ENCODE measurements at places on chromosomes 7 and 10. TPM values are rescaled to one million over a fixed set of nuclear protein-coding genes. Genes with fewer than 3 reads are reported as not detected.

The DPP6 gene
- total RNA-seq, result not detected

The BCL7B gene
- 43.2 TPM for total RNA-seq

The TSPAN33 gene
- total RNA-seq, result 6.5 TPM

The FEZF1 gene
- total RNA-seq, result not detected

The CCDC172 gene
- not detected for total RNA-seq

The ASZ1 gene
- not detected for total RNA-seq

The ELN gene
- total RNA-seq, result not detected

The ODAD2 gene
- total RNA-seq, result 0.23 TPM

The MSMB gene
- not detected for total RNA-seq

The AQP1 gene
- total RNA-seq, result 0.16 TPM

The IKZF1 gene
- total RNA-seq, result 260 TPM

The HKDC1 gene
- total RNA-seq, result 0.30 TPM

The CYP26A1 gene
- total RNA-seq, result not detected

- no peaks in the 10 kb centered on the region for H3K27me3 ChIP-seq
- H3K4me3 ChIP-seq, result no peak overlapping the region
- H3K36me3 ChIP-seq, result no peaks in the 10 kb centered on the region
Observed at GRCh38 chr7:85622059-85622458, 435.2 kb upstream of the SEMA3D start.

GRCh38 chr10:79982362-79982800 is 33.5 kb upstream of the SFTPD start:
- H3K4me3 ChIP-seq, result no peak overlapping the region
- peaks cover 24% of the 10 kb centered on the region for H3K4me1 ChIP-seq
- H3K27me3 ChIP-seq, result peaks cover 54% of the 10 kb centered on the region
- no peaks in the 10 kb centered on the region for H3K36me3 ChIP-seq

- no peaks in the 10 kb centered on the region for H3K4me1 ChIP-seq
- H3K27me3 ChIP-seq, result no peaks in the 10 kb centered on the region
- H3K36me3 ChIP-seq, result no peaks in the 10 kb centered on the region
- H3K27ac ChIP-seq, result no peak overlapping the region
- H3K4me3 ChIP-seq, result no peak overlapping the region
- no peak for DNase-seq
Observed at GRCh38 chr7:1553512-1554210, 2.3 kb downstream of the TMEM184A start.

- no peaks in the 10 kb centered on the region for H3K36me3 ChIP-seq
- no peak overlapping the region for H3K27ac ChIP-seq
- no peak for DNase-seq
- H3K4me1 ChIP-seq, result no peaks in the 10 kb centered on the region
- H3K4me3 ChIP-seq, result no peak overlapping the region
Observed at GRCh38 chr10:36254199-36254598, 612.1 kb upstream of the FZD8 start.

GRCh38 chr7:132872034-132872433 is 209.9 kb downstream of the CHCHD3 start:
- peaks cover 12% of the 10 kb centered on the region for H3K4me1 ChIP-seq
- H3K4me3 ChIP-seq, result no peak overlapping the region
- H3K27ac ChIP-seq, result no peak overlapping the region
- H3K27me3 ChIP-seq, result no peaks in the 10 kb centered on the region
- H3K36me3 ChIP-seq, result peaks cover 13% of the 10 kb centered on the region
- DNase-seq, result no peak

- H3K27me3 ChIP-seq, result no peaks in the 10 kb centered on the region
- H3K4me3 ChIP-seq, result no peak overlapping the region
- peaks cover 17% of the 10 kb centered on the region for H3K36me3 ChIP-seq
- DNase-seq, result peak; percentile 90
- H3K27ac ChIP-seq, result no peak overlapping the region
Observed at GRCh38 chr7:42940985-42941847, 9.0 kb downstream of the MRPL32 start.

GRCh38 chr7:30646154-30646553 is 36.1 kb downstream of the CRHR2 start:
- H3K36me3 ChIP-seq, result peaks cover 19% of the 10 kb centered on the region
- DNase-seq, result no peak

- no peaks in the 10 kb centered on the region for H3K4me1 ChIP-seq
- no peak overlapping the region for H3K27ac ChIP-seq
- peaks cover 7% of the 10 kb centered on the region for H3K27me3 ChIP-seq
- H3K36me3 ChIP-seq, result no peaks in the 10 kb centered on the region
Observed at GRCh38 chr7:39526666-39527065, 39.5 kb upstream of the YAE1 start.

DNA sequence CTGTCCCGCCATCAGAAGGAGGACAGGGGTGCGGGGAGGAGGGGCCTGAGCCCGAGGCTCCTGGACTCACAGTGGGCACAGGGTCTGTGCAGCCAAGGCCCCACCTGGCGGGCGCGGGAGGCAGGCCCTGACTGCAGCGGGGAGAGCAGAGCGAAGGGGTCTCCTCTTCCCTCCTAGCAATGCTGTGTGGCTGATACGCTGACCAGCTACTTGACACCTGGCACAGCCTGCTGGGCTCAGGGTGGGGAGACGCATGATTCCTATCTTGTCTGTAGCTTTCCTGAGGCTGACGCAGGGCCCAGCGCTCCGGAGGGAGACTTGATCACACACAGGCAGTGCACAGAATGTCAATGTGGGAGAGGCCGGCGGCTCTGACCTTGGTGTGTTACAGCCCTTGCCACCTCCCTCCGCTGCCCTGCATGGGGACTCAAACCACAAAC is 174.9 kb downstream of the ELFN1 start:
- H3K27me3 ChIP-seq, result no peaks in the 10 kb centered on the region

DNA sequence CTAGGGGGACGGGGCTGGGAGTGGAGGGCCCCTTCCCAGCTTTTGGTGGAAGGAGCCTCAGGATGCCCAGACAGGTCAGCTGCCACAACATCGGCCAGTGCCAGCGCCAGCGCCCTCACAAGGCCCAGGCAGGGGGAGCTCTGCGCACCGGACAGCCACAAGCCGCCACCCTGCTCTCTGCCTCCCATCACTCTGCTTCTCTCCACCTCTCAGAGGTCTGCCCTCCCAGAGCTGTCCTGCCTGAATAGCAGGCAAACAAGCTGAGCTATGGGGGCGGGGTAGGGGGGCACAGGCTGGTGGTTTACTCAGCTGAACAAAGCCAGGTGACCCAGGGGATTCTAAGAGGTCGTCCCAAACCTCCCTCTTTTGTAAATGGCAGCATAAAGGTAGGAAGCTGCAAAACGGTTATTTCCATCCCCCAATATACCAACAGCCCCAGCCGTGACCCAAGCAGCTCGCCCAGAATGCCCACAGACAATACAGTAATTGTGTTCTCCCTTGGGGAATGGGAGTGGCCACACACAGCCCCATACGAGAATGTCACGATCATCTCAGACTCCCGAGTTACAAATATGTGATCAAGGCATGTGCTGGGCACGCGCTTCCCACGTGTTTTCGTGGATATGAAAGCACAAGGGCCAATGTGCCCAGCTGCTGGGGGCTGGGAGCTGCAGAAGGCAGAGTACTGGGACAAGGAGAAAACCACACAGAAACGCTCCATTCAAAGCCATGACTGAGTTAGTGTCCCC is 19.7 kb downstream of the FAM53B start:
- DNase-seq, result no peak
- H3K4me1 ChIP-seq, result peaks cover 88% of the 10 kb centered on the region
- no peak overlapping the region for H3K4me3 ChIP-seq
- H3K36me3 ChIP-seq, result peaks cover 9% of the 10 kb centered on the region

GRCh38 chr10:100788002-100788903 is 42.9 kb downstream of the PAX2 start:
- H3K27me3 ChIP-seq, result peaks cover 26% of the 10 kb centered on the region
- no peak for DNase-seq
- H3K27ac ChIP-seq, result no peak overlapping the region
- no peaks in the 10 kb centered on the region for H3K36me3 ChIP-seq
- no peaks in the 10 kb centered on the region for H3K4me1 ChIP-seq
- H3K4me3 ChIP-seq, result no peak overlapping the region

DNA sequence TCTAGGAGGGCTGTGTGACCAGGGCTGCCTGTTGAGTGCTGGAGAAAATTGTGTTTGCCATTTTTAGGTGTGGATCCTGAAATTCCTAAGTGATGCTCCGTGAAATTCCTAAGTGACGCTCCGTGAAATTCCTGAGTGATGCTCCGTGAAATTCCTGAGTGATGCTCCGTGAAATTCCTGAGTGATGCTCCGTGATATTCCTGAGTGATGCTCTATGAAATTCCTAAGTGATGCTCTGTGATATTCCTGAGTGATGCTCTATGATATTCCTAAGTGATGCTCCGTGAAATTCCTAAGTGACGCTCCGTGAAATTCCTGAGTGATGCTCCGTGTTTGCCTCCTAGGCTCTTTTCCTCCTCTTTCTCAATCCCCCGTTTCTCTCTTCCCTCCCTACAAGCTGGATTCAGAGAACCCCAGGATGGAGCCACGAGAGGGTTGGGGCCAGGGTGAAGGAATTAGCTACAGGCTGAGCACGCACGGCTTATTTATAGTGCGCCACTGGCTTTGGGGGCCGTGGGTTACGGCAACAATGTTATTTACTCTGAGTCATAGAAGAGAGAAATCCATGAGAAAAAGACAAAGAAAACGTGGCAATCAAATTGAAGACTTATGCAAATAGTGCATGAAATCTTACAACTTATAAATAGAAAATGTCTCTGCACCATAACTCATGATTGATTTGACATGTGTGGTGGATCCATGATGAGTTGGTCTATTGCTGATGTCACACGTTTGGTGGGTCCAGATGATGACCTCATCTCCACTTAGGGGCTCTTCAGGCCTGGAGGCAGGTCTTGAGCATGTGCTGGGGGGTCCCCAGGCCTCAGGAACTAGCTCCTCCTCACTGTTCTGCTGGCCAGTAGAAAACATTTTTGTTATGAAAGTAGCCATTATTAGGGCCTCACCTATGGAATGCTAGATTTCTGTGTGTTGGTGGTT is 224.6 kb downstream of the WDR37 start:
- H3K36me3 ChIP-seq, result no peaks in the 10 kb centered on the region
- DNase-seq, result no peak
- no peak overlapping the region for H3K27ac ChIP-seq
- no peaks in the 10 kb centered on the region for H3K4me1 ChIP-seq

GRCh38 chr10:22534849-22535604 is 179.4 kb downstream of the PIP4K2A start:
- no peaks in the 10 kb centered on the region for H3K27me3 ChIP-seq
- H3K36me3 ChIP-seq, result peaks cover 55% of the 10 kb centered on the region
- no peak for DNase-seq
- no peak overlapping the region for H3K27ac ChIP-seq
- H3K4me1 ChIP-seq, result no peaks in the 10 kb centered on the region

- peaks cover 22% of the 10 kb centered on the region for H3K36me3 ChIP-seq
- DNase-seq, result peak; percentile 89
- H3K4me1 ChIP-seq, result peaks cover 12% of the 10 kb centered on the region
- H3K4me3 ChIP-seq, result peak overlapping the region; percentile 80
Observed at GRCh38 chr10:130301021-130301892, 165.1 kb downstream of the GLRX3 start.

GRCh38 chr7:140435252-140435895 is 31.5 kb downstream of the RAB19 start:
- H3K36me3 ChIP-seq, result no peaks in the 10 kb centered on the region
- H3K4me1 ChIP-seq, result peaks cover 8% of the 10 kb centered on the region
- no peak for DNase-seq
- no peak overlapping the region for H3K27ac ChIP-seq
- peaks cover 2% of the 10 kb centered on the region for H3K27me3 ChIP-seq
- no peak overlapping the region for H3K4me3 ChIP-seq

- no peak for DNase-seq
- H3K4me3 ChIP-seq, result no peak overlapping the region
- no peaks in the 10 kb centered on the region for H3K36me3 ChIP-seq
- no peak overlapping the region for H3K27ac ChIP-seq
- peaks cover 42% of the 10 kb centered on the region for H3K27me3 ChIP-seq
Observed at GRCh38 chr7:155444746-155445145, 13.2 kb upstream of the EN2 start.

DNA sequence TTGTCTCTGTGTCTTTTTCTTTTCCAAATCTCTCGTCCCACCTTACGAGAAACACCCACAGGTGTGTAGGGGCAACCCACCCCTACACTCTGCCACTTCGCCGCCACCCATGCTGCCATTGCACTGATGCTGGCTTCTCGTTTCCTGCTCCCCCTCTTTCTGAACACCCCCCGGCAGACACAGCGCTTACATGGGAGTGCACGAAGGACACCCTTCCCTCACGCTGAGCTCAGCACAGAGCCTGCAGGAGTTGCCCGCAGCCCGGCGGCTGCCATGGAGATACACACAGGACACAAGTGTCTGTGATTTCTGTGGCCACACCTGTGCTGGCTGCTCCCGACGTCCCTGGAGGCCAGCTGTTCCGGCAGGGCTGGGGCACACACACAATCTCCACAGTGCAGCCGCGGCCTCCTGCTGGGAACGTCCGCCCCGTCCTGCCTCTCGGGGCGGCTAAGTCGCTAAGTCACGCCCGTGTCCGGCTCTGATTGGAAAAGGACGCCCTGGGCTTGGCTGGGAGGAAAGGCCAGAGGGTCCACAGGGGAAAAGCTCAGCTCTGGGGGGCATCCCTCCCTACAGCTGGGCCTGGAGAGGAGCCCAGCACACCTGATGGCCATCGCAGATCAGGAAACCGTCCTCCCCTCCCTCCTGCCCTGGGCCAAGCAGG is 349.8 kb downstream of the PTPRN2 start:
- DNase-seq, result no peak
- H3K27ac ChIP-seq, result no peak overlapping the region
- no peaks in the 10 kb centered on the region for H3K4me1 ChIP-seq
- no peak overlapping the region for H3K4me3 ChIP-seq
- H3K27me3 ChIP-seq, result peaks cover 3% of the 10 kb centered on the region
- H3K36me3 ChIP-seq, result no peaks in the 10 kb centered on the region

DNA sequence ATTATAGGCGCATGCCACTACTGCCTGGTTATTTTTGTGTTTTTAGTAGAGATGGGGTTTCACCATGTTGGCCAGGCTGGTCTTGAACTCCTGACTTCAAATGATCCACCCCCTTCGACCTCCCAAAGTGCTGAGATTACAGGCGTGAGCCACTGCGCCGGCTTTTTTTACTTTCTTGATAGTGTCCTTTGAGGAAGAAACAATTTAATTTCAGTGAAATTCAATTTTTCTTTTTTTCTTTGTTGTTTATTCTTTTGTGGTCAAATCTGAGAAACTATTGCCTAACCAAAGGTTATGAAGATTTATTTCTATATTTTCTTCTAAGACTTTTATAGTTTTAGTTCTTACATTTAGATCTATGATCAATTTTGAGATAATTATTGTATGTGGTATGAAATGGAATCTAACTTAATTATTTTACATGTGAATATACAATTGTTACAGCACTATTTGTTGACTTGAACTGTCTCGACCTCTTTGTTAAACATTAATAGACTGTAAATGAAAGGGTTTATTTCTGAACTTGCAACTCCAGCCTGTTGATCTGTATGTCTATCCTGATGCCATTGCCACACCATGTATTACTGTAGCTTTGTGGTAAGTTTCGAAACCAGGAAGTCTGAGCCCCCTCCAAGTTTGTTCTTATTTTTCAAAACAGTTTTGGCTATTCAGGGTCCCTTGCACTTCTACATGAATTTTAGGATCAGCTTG is 19.8 kb upstream of the RASSF4 start:
- H3K27ac ChIP-seq, result no peak overlapping the region
- H3K36me3 ChIP-seq, result no peaks in the 10 kb centered on the region
- peaks cover 5% of the 10 kb centered on the region for H3K4me1 ChIP-seq
- no peak overlapping the region for H3K4me3 ChIP-seq

GRCh38 chr7:112990624-112991023 is 96.0 kb downstream of the GPR85 start:
- no peak overlapping the region for H3K4me3 ChIP-seq
- H3K27ac ChIP-seq, result no peak overlapping the region
- peaks cover 24% of the 10 kb centered on the region for H3K27me3 ChIP-seq
- DNase-seq, result no peak
- no peaks in the 10 kb centered on the region for H3K4me1 ChIP-seq
